ENCODE measurements at places on chromosomes 2 and 18. TPM values are rescaled to one million over a fixed set of nuclear protein-coding genes. Genes with fewer than 3 reads are reported as not detected.

AGFG1 gene
- 126 TPM for total RNA-seq

FAM237A gene
- total RNA-seq = not detected

KIAA1328 gene
- total RNA-seq = 7.0 TPM

EMILIN1 gene
- 26.5 TPM for total RNA-seq

TEX44 gene
- not detected for total RNA-seq

ADAM23 gene
- 3.9 TPM for total RNA-seq

SPP2 gene
- not detected for total RNA-seq

LRATD1 gene
- total RNA-seq = 0.28 TPM

GLI2 gene
- 4.7 TPM for total RNA-seq

GPR17 gene
- total RNA-seq = not detected

GRCh38 chr2:226423498-226423960 is 376.1 kb downstream of the IRS1 start:
- peak; percentile 51 for DNase-seq

DNA sequence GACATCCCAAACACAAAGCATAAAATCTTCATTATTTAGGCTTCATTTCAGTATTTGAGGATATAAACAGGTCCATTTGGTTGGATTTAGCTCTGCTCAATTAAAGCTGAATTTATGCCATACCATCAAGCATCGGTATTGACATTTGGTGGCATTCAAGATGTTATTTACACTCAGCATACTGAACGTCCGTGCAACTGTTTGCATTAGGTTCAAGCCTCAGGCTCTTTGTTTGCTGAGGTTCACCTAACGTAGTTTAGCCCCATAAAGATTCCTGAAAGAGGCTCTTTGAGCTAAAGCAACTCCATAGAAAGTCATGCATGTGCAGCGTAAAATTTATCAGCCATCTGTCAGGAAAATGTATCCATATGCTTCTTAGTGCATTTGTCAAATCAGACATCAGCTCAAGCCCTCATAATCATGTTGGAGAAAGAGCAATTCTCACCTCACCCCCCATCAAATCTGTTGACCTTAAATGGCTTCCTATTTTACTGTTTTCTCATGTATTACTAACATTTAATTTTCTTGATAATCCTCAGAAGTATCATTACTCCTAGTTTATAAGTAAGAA is 366.9 kb downstream of the EPHA4 start:
- no peak for DNase-seq

DNA sequence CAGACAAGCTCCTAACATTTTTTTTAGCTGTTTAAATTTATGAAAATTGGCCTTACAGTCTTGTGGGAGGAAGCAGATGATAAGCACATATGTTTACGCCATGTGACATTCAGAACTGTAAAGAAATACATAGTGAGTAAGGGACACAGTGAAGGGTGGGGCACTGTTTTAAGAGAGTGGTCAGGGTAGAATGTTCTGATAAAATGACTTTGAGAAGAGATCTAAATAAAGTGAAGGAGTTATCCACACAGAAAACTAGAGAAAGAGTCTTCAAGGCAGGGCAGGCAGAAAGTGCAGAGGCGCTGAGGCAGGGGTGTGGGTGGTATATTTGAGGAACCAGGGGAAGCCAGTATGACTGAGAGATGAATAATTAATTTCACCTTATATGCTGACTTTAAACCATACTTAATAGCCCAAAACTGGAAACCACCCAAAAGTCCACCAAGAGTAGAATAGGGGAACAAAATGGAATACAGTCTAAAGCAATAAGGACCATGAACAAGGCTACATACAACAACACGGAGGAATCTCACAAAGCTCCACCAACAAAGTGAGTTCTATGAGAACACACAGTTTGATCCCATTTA is 8.6 kb downstream of the MREG start:
- no peak for DNase-seq

- no peak for DNase-seq
Measured at GRCh38 chr2:64923385-64923710, 65.9 kb upstream of the SLC1A4 start.

DNA sequence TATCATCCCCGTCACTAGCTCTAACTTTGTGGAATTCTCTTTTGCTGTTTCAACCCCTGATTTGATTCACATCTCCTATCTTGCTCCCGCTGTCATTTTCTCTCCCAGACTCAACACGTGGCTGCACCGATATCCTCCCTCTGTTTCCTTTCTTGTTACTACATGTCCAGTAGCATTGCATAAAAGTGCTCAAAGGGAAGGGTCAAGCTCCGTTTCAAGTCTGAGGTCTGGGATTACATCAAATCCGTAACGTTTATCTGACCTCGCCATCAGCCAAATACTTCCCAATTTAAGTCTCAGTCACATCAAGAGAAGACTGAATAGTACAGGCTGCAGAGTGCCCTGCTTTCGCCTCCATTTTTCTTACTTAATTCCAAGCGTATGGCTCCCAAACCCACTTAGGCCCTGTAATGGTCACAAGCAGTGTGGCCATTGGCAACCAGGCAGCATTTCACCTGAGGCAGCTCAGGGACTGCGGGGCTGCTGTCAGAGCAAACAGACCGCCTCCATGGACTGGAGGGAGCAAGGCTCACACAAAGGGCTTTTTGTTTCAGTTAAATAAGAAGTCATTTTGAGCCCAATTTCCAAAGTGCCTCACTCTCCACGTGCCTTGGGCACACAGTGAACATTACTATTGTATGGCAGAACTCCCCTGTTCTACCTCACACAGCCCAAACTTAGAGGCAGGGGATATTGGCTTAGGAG is 217.8 kb downstream of the BCL11A start:
- DNase-seq = no peak

- no peak for DNase-seq
Measured at GRCh38 chr2:231370749-231371429, 24.6 kb upstream of the B3GNT7 start.

- DNase-seq = no peak
Measured at GRCh38 chr2:1287427-1287826, 125.8 kb upstream of the TPO start.

DNA sequence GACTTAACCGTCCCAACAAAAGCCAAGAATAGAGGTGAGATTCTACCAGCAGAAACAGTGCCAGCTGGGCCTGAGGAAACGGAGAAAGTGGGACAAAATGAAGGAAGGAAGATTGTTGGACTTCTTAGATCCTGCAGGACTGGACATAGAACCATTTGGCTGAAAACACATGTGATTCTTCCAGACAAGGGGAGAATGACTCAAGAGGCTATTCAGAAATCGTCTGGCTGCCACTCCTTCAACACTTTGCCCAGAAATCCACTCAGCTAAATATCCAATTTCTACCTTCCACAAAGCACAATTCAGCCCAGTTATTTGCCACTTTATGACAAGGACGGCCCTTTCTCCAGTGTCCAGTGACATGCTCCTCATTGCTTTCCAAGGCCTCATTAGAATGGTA is 61.6 kb downstream of the SNORC start:
- DNase-seq = no peak

GRCh38 chr18:2236232-2236631 is 335.1 kb downstream of the METTL4 start:
- DNase-seq = no peak

DNA sequence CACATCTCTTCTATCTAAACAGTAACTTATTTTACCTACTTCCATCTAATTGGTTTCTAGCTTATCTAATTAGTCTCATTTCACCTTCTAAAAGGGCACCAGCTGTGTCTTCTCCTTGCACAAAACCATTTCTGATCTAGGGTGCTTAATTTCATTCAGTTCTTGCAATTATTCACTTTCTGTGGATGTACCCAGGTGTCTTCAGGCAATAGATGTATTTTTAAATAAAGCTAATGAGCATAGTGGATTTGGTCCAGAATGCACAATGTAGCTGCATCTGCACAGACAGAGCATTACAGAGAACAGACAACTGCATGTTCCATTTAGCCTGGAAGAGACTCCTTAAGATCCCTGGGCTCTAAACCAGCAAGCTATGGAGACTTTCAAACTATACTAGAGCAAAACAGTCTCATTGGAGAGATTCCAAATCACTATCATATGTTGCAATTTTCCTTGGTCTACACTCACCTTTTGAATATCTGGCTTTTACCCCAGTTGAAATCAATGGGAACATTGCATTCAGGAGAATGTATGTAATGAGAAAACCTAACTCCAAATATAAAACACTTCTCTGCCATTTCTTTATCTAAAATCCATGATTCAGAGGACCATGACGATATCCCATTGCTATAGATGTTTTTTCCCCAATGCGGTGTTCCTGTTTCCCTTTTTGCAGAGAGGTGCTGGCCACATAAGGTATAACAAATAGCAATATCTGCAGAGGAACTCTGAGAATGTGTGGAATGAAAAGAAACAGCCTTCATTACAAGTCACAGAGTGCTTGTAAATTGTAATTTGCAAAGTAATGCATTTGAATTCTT is 3.5 kb upstream of the RFX8 start:
- peak; percentile 41 for DNase-seq

DNA sequence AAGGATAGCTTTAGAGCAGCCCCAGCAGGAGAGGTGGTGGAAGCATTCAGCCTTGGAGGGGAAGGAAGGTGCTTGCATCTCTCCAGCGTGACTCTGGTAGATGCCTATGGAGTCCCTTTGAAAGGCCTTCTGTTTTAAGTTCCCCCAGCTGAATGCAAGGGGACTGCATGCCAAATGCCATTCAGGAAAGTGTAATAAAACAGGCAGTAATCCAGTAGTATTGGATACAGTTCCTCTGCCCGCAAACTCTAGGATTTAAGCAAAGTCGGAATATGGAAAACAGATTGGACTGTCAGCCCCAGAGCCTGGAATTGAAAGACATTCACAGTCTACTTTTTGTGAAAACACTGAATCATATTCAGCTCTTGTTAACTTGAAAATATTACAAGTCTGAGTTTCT is 125.2 kb upstream of the GAREM1 start:
- no peak for DNase-seq

DNA sequence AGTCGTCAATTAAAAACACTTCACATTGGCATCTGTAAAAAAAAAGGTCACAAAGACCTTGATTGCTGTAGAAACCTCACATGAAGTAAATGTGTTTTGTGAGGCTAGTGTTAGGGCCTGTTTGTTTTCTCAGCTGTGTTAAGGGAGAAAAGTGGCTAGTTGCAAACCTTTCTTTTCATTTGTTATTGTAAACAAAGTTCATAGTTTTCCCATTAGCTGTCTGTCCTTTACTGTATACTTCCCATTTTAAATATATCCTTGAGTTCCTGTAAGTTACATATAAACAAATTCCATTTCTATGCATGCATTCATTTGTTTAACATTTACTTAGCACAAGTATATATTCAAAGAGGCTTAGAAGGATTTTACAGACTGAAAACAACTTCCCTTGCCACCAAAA is 1250.2 kb downstream of the LRP1B start:
- peak; percentile 91 for DNase-seq

DNA sequence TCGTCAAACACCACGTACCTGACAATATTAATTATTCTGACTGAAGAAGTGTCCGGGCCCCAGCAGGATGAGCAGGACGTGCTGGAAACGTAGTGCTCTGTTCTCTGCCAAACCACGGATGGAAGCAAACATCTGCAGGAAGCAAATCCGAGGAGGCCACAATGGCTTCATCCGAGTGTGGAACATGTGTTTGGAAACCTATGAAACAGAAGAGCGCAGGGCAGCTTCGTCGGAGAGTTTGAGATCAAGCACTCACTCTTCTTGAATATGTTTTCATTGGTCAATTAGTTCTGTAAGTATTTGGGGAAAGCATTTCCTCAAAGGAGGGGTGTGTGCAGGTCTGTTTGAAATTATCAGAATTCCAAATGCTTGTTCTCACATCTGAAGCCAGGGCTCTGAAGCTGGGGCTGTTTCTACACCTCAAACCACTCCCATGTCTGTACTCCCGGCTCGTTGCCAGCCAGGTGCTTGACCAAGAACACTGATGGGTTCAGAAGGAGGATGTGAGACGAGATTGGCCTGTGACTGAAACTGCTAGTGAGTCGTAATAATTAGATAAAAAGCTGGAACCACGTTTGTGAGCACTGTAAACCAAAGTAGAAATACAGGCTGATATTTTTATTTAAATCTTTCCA is 356.6 kb upstream of the SALL3 start:
- DNase-seq = no peak

DNA sequence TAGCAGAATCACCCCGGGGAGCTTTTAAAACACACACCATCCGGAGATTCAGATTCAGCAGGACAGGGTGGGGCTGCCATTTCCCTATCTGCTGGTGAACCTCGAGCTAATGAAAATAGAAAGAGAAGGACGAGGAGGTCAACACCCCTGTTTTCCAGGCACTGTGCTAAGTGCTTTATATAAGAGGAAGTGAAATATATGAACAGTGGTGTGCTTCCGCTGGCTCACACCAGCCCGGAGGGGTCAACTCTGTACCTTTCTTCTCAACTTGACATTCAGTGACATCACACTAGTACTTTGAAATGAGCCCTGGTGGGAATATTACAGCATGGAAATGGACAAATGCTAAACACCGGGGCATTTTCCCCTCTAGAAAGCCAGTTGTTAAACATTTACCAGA is 108.3 kb upstream of the LTBP1 start:
- no peak for DNase-seq

GRCh38 chr2:72859831-72860262 is 27.4 kb upstream of the SPR start:
- DNase-seq = peak; percentile 52

GRCh38 chr2:119772128-119772527 is 12.4 kb downstream of the PTPN4 start:
- DNase-seq = peak; percentile 56

DNA sequence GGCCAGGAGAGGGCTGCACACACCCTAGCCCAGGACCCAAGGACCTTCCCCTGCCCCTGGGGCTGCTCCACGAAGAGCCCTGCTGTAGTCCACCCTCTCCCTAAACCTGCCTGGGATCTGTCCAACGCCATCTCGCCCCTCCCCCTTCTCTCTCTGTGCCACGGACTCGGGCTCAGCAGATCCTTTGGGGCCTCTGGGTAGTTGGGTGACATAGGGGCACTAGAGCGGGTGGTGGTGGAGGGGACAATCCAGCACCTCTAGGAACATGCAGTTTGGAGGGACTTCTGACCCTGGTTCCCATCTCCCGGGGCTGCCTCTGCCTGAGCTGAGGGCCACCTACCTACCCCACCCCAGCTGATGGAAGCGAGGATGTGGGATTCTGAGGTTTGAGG is 7.3 kb upstream of the CRYBA2 start:
- no peak for DNase-seq

GRCh38 chr2:71620851-71621251 is 167.5 kb downstream of the DYSF start:
- no peak for DNase-seq

GRCh38 chr2:47486841-47487497 is 84.0 kb downstream of the MSH2 start:
- DNase-seq = peak; percentile 18

DNA sequence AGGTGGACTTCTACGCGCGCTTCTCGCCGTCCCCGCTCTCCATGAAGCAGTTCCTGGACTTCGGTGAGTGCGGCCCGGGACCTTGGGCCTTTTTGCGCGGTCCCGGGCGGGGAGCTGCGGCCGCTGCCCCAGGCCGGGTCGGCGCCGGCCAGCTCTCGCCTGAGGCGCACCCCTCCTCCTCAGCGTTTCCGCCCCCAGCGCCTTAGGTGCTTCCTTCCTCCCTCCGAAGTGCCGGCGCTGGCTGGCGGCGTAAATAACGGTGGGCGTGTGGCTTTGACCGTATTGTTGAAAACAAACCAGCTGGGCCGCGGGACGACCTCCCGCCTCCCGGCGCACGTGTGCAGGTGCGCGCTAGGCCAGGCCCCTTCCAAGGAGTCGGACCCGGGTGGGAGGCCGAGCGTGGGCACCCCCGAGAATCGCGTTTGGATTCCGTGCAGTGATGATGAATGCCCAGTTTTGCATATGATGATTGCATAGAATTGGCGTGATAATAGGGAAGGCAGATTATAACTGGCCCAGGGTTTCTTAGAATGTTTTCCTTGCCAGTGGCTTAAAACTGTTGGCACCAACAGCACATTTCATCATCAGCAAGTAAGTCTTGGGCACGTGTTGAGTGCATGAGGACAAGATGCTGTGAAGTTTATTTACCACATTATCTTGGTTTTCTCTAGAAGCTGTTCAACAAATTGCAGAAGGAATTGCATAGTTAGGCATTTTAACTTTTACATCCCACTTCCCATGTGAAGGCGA is 569 bp downstream of the PDK1 start:
- peak; percentile 62 for DNase-seq

All from IMR-90 (cell line).